Activated CD4-positive, alpha-beta T cell treated with anti-CD3 and anti-CD28 coated beads for 4 hours (primary cell): ENCODE measurements at places on chromosomes 3 and 15.

GRCh38 chr3:135740211-135740610 is 225.3 kb upstream of the PPP2R3A start:
- DNase-seq: no peak

DNA sequence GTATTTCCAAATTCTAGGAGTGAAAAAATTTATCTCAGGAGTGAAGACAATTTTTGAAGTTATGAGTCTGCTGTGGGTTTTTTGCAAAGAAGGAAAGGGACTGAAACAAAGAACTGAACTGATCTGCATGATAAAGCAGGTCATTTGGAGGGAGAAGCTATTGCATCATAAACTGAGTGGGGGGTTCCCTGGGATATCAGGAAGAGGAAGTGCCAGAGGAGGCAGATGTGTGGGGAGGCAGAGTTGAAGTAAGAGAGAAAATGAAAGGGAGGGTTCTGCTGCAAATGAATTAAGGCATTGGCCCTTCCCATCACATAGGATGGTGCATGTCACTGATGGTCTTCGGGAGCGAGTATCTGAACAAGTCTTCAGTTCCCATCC is 379.2 kb downstream of the VPS13C start:
- DNase-seq: no peak

GRCh38 chr15:66131831-66132230 is 121.7 kb downstream of the MEGF11 start:
- no peak for DNase-seq

GRCh38 chr3:122572940-122573412 is 4.5 kb upstream of the PARP15 start:
- peak; percentile 22 for DNase-seq

DNA sequence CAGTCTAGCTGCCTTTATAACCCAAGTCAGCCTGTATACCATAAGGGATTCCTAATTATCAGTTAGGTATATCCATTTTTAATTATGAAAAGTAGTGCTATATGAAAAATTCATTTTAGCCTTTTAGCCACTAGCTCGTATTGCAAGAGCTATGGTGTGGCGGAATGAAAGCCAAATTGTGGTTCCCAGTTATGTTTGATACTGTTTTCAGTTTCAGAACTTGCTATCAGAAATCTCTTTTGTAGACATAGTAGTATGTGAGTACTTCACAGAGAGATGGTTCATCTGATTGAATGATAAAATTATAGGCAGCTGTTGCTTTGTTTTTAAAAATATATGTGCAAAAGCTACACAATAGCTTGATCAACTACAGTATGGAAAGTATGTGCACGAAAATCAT is 134.6 kb downstream of the SLC25A26 start:
- DNase-seq: no peak

DNA sequence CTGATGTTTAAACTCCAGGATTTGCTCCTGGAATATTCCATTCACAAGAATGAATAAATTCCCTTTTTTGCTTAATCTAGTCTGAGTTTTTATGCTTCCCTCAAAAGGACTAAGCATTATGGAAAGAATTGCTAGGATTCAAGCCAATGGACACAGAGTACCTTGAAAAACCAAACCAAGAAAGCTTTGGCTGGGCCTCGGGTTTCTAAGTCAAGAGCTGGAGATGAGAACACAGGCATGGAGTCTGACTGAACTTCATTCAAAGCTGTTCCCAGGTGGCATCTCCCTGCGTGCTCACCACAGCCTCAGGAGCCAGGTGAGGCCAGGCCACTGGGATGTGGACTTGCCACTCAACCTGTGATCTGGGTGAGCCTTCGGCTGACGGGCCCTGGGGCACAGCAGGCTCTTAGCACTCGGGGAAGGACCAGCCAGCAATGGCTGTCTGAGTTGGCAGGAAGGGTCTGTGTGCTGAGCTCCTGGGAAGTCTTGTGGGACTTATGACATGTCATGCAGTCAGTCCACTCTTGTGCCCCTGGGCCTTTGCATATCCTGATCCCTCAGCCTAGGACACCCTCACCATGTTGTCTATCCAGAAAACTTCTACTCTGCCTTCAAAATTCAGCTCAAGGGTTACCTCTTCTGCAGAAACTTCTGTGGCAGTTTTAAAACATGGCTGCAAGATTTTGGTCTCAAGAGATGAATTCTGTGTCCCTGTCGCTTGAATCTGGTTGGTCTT is 21.8 kb downstream of the CRABP1 start:
- no peak for DNase-seq

DNA sequence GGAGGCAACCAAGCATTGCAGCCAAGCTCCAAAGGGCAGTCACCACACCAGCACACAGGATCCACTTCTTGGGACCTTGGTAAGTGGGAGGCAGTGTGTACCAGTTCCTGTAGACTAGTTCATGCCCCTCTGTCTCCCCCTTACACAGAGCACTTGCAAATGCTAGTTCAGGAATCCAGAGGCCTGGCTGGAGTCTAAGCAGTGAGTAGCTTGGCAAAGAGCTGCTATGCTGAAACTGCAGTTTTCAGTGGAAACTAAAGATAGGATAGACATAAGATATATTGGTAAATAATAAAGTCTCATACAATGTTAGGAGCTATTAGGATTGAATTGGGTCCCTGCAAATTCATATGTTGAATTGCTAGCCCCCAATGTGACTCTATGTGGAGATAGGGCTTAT is 13.9 kb upstream of the SLC41A3 start:
- DNase-seq: no peak

DNA sequence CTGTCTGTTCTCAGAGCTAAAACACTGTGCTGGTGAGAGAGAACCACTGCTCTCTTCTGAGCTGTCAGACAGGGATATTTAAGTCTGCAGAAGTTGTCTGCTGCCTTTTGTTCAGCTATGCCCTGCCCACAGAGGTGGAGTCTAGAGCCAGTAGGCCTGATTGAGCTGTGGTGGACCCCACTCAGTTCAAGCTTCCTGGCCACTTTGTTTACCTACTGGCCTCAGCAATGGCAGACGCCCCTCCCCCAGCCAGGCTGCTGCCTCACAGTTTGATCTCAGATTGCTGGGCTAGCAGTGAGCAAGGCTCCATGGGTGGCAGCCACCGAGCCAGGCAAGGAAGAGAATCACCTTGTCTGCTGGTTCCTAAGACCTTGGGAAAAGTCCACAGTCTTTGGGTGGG is 21.0 kb upstream of the CACNA1D start:
- DNase-seq: no peak

- DNase-seq: no peak
Measured at GRCh38 chr3:4759689-4760312, 219.4 kb upstream of the BHLHE40 start.

GRCh38 chr3:121663171-121663847 is 2.6 kb upstream of the HCLS1 start:
- no peak for DNase-seq

DNA sequence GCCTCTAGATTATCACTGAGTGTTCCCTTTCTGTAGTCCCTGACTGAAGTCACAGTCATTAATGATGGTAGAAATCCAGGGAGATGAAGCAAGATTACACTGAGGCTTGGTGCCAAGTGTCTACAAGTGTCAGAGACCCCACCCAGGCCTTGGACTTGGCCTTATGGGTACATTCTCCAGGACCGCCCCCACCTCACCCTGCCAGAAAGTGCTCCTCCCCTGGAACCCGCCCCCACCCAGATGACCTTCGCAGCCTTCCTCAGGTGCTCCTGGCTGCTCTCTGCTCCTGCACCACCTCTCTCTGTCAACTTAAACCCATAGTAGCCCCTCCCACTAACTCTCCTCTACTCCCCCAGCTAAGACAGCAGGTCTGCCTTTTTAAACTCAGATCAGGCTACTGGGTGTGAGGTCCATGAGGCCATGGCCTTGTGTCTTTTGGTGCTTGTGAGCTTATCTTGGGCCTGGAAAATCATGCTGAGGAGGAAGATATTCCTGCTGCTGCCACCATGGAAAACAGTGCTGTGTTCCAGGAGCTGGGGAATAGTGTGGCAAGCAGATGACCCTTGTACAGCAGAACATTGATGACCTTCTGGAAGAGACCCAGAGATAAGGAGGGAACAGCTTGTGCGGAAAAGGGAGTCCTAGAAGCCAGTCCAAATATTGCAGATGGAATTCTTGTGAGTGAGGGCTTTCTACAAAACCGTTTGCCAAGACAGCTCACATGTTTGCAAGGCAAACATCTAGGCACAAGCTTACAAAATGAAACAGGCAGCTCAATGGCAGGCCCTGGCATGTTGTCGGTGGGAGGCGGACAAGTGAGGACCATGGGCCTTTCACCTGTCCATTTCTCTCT is 40.3 kb upstream of the NDUFB4 start:
- DNase-seq: no peak

- no peak for DNase-seq
Measured at GRCh38 chr15:37698679-37699078, 235.8 kb upstream of the TMCO5A start.

GRCh38 chr3:126927846-126928245 is 55.1 kb upstream of the PLXNA1 start:
- DNase-seq: no peak

DNA sequence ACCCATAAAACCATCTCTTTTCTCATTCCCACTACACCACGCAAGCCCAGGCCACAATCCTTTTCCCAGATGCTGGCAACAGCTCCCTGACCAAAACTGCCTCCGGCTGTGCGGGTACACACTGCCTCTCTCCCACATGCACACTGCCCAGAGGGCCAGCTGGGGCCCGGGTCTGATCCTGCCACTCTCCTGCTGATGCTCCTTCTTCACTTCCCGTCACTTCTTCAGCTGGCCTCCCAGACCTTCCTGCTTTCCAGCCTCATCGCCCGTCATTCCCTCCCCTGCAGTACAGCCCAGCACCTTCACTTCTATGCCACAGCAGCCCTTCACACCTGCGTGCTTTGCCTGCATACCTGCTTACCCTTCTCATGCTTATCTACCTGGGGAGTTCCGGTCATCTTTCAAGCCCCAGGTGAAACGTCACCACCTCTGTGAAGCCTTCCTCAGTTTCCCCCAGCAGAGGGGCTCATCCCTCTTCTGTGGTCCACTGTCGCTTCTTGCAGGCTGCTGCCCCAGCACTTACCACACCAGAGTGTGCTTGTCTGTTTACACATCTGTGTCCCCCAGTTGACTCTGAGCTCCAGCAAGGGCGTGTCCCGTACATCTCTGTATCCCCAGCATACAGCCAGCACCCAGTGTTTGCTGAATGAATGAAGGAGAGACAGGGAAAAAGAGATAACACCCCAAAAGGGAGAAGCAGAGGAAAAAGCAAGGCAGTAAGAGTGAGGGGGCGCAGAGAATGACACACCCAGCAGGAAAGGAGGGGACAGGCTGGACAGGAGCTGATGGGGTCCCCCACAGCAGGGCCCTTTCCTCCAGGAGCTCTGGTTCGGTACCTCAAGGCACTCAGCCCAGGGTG is 22.2 kb downstream of the GRAMD2A start:
- no peak for DNase-seq

DNA sequence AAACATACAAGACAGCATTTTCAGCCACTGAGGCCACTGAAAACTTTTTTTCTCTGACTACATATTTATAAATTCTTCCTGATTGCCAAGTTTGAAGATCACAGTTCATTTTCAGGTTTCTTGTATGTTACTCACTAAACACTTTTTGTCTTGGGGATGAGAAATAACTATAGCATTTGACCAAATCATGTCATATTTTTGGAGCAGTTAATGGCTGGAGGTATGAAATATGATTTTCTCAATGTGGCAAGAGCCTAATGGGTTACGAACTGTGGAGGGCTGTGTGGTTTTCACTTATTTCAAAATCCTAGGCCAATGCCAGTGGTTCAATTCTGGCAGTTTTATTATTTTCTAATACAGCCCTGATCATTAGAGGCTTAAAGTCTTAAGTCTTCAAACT is 64.4 kb downstream of the USP13 start:
- no peak for DNase-seq

- DNase-seq: no peak
Measured at GRCh38 chr15:88630798-88631463, 7.9 kb upstream of the ISG20 start.

- DNase-seq: no peak
Measured at GRCh38 chr3:42653560-42654330, at the start of gene ZBTB47. ZBTB47 (plus strand) TSS chr3:42653697; CDS start chr3:42658356, 4,659 bp downstream.

DNA sequence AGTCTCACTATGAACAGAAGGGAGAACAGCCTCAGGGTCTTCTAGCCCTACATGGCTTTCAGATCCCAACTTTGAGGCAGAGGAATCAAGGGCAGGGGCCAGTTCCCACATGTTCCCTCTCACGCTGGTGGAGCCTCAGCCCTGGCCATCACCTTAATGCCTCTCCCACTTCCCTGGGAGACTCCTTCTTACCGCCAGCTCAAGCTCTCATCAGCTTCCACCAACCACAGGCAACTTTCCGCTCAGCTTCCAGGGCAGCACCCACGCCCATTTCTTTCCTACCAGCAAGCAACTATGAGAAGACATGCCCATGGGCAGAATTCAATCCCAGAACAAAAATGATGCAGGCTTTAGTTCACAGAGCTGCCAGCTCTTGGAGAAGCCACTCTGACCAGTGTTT is 63.5 kb downstream of the RUBCN start:
- DNase-seq: no peak

DNA sequence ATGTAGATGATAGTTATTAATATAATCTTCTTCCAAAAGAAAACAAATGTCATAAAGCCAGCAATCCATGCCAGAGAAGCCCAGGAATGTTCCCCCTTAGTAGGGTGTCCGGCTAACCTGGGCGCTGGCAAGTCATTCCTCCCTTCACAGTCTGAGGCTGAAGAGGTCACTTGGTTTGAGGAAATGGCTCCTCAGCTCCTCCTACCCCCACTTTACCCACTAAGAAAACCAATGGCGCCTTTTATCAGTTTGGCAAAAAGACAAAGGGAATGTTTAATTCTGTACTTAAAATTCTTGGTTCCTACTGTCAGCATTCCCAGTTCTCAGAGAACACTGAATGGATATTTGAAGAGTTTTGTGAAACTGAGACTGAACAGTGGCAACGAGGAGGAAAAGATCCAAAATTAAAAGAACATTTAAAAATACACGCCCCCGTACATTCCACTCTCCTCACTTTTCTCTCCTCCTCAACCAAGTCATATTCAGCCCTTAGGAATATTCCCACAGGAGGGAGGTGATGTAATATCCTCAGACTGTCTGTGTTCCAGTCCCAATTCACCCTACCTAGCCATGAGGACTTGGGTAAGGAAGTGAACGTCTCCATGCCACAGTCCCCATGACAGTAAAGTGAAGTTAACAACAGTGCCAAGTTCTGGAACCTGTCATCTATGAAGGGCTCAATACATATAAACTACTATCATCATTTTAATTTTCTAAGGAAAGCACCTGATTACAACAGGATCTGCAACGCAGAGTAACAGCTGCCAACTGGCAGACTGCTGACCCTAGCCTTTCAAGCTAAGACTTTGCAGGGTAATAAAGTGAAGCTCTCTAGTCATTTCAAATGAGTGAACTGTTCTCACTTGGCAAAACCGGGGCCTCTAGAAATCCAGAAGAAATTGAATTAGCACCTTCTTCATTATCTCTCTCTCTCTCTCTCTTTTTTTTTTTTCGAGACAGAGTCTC is 234.5 kb upstream of the ICE2 start:
- no peak for DNase-seq

DNA sequence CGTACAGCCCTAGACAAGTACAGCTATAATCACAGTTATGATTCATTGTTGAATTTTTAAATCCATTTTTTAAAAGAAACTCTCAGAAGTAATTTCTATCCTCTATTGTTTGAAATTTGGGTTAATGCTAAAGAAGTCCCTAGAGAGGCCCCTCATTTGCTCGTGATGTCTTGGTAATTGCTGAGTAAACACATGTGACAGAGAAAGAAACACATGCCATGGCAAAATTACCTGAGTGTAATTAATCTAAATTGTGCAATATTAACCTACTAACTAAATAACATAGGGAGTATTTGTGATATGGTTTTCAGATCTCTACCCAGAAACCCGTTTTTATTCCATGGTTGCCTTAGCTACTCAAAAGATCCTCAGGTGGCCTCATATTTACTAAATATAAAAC is 10.8 kb downstream of the NEK10 start:
- no peak for DNase-seq
